MCF 10A (cell line): ENCODE measurements at places on chromosomes 2 and 18. TPM values are rescaled to one million over a fixed set of nuclear protein-coding genes. Genes with fewer than 3 reads are reported as not detected.

DNA sequence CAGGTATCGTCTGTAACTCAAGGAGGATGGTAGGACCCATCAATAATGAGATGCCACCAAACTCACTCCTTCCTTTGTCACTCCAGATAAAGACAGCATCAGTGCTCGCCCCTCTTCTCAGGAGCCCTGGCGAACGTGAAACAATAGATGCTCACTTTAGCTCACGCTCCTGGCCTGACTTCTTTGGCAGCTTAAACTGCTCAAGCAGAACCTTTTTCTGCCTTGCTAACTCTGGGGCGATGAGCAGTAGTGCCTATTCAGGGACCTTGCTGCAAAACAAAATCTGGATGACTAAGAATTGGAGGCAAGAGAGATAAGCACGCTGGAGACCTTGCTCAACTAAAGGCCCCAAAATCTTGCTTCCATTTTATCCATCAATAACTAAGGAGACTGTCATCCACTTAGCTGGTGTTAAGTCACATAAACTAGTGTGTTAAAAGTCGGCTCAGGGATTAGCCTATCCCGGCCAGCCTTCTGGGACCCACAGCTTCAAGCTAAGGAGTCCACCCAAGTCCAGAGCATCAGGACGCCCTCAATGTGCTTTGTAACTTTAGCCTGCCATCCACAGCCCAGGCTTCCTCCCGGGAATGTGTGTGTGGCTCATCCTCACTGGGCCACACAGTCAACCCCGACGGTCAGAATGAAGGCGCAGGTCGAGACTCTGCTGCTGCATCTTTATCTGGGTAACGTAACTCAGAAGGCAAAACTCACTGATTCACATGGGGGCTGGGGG is 38.9 kb downstream of the ZNF516 start:
- DNase-seq, result no peak
- peaks cover 16% of the 10 kb centered on the region for H3K36me3 ChIP-seq
- H3K27me3 ChIP-seq, result no peaks in the 10 kb centered on the region
- peaks cover 36% of the 10 kb centered on the region for H3K4me1 ChIP-seq
- no peak overlapping the region for H3K27ac ChIP-seq

DNA sequence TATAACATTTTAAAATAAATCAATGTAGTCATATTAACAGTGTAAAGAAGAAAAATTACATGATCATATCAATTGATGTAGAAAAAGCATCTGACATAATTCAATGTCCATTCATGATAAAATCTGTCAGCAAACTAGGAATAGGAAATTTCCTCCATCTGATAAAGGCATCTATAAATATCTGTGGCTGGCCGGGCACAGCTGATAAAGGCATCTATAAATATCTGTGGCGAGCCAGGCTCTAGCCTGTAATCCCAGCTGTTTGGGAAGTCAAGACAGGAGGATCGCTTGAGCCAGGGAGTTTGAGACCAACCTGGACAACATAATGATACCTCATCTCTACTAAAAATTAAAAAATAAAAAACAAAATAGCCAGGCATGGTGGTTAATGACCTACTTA is 18.1 kb upstream of the RANBP2 start:
- no peak overlapping the region for H3K4me3 ChIP-seq
- H3K27ac ChIP-seq, result no peak overlapping the region
- no peaks in the 10 kb centered on the region for H3K27me3 ChIP-seq
- H3K36me3 ChIP-seq, result peaks cover 14% of the 10 kb centered on the region
- no peak for DNase-seq
- no peaks in the 10 kb centered on the region for H3K4me1 ChIP-seq

Gene CNDP1
- not detected in 2 replicates for total RNA-seq

DNA sequence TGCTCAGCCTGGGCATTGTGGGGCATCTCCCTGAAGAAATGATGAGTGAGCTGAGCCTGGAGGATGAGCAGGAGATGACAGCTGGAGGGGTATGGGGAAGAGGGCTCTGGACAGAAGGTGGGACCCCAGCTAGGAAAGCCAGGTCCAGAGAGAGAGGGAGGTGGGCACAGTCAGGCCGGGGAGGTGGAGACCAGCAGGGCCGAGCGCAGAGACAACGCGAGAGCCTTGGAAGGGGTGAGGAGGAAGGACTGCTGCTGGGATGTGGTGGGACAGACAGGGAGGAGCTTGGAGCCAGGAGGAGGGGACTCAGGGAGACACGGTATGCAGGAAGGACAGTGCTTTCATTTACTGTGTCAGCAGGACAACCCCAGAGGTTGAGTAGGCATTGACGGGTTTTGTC is 8.2 kb downstream of the TRPM8 start:
- no peak overlapping the region for H3K4me3 ChIP-seq
- no peaks in the 10 kb centered on the region for H3K36me3 ChIP-seq
- no peak for DNase-seq
- H3K4me1 ChIP-seq, result peaks cover 15% of the 10 kb centered on the region
- no peak overlapping the region for H3K27ac ChIP-seq
- H3K27me3 ChIP-seq, result peaks cover 14% of the 10 kb centered on the region

DNA sequence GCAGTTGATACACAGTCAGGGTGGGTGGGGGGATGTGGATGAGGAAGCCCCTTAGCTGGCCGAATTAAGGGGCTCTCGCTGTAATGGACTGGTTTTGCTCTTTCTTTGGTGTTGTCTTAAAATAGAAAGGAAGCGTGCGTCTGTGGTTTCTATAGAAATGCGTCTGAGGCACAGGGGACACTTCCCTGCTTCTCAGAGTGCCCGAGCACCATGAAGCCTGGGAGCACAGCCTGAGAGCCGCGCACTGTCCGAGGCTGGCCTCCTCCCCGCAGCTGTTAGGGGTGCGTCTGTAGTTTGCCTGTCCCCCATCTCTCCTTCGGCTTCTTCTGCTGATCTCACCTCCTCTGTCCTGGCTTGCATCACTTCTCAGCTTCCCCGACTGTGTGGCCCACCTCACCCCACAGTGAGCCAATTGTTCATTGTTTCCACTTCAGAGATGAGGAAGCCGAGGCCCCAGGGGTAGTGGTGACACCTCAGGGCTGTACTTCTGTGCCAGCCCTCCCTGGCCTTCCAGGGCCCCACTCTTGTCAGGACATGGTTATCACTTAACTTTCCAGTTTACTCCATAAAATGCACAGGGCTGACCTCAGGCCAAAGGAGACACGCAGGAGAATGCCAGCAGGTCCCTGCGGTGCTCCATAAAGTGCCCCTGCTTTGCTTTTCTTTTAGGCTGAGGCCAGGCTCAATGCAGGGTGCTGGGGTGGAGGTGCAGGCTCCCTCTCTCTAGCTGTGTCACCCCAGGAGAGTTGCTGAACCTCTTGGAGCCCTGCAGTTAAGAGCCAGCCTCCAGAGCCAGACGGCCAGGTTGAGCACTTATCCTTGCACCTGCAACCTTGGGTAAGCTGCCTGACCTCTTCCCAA is 210.6 kb downstream of the SEPTIN10 start:
- no peaks in the 10 kb centered on the region for H3K27me3 ChIP-seq
- H3K4me3 ChIP-seq, result no peak overlapping the region
- DNase-seq, result no peak
- H3K4me1 ChIP-seq, result peaks cover 18% of the 10 kb centered on the region

- H3K36me3 ChIP-seq, result no peaks in the 10 kb centered on the region
- H3K4me3 ChIP-seq, result no peak overlapping the region
- DNase-seq, result no peak
- no peaks in the 10 kb centered on the region for H3K4me1 ChIP-seq
Measured at GRCh38 chr2:197993363-197993762, 189.0 kb downstream of the PLCL1 start.

DNA sequence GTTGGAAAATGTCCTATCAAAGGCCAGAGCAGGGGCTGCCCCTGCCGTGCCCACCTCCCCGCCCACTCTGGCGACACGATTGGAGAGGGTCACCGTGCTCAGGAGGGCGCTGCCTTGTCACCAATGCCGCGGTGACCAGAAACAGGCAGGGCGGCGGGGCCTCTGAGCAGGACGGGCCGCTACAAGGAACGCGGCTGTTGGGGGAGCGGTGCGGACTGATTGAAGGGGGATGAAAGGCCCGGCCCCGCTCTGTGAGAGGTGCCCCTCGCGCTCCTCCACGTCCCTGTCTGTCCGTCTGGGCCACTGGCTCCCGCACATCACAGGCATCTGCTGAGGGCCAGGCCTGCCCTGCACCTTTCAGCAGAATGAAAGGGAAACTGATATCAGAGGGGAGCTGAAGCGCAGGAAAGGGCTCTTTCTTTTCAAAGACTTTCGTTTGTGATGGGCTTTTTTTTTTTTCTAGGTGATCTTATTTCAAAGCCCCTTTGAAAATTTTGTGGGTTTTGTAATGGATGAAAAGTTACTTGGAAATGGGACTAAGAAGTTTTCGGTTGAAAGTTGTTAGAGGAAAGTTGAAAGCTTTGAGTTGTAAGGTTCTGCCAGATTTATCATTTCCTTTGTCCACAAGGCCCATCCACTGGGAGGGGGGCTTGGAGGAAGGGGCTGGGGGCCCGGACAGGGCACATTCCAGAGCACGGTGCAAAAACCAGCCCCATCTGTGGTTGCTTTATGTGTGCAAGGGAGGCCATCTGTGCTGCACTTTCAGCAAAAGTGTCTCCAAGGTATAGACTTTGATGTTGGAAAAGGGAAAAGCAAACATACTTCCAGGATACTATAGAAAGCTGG is 244.2 kb downstream of the KLHL29 start:
- H3K36me3 ChIP-seq, result peaks cover 4% of the 10 kb centered on the region
- no peaks in the 10 kb centered on the region for H3K27me3 ChIP-seq
- no peaks in the 10 kb centered on the region for H3K4me1 ChIP-seq
- H3K27ac ChIP-seq, result no peak overlapping the region

DNA sequence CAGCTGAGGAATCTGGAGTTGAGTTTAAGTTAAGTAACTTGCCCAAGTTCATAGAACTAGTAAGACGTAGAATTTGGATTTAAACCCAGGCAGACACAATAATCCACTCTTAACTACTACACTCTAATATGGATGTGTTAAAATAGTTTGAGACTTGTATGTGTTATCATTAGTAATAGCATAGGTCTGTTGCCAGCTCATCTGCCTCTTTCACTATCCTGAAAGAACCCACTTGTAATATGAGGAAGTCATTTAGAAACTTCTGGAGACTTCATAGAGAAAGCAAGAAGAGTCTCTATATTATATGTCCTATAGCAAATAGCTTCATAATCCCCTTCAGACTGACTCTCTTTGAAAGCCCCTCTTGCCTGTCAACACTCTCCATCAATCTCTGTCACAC is 43.0 kb upstream of the ACADL start:
- H3K36me3 ChIP-seq, result no peaks in the 10 kb centered on the region
- no peak overlapping the region for H3K27ac ChIP-seq
- DNase-seq, result no peak
- no peaks in the 10 kb centered on the region for H3K4me1 ChIP-seq
- peaks cover 42% of the 10 kb centered on the region for H3K27me3 ChIP-seq
- no peak overlapping the region for H3K4me3 ChIP-seq

DNA sequence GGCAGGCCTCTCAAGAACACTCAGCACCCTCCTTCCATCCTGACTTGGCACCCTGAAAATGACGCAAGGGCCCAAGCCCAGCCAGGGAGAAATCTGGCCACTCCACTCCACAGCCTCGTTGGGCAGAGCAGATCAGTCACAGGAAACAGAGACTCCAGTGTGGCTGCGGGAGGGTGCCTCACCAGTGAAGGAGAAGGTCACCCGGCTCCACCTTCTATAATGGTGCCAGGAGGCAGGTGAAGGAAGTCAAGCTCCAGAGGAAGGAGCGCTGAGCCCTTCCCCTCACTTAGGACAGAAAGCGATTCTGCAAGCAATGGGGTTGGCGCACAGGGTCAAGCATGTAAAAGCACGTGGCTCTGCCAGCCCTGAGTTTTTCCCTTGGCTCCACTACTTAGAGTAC is 35.3 kb downstream of the CRACDL start:
- H3K27ac ChIP-seq, result no peak overlapping the region
- peaks cover 1% of the 10 kb centered on the region for H3K4me1 ChIP-seq
- no peaks in the 10 kb centered on the region for H3K27me3 ChIP-seq
- no peak for DNase-seq
- peaks cover 7% of the 10 kb centered on the region for H3K36me3 ChIP-seq

DNA sequence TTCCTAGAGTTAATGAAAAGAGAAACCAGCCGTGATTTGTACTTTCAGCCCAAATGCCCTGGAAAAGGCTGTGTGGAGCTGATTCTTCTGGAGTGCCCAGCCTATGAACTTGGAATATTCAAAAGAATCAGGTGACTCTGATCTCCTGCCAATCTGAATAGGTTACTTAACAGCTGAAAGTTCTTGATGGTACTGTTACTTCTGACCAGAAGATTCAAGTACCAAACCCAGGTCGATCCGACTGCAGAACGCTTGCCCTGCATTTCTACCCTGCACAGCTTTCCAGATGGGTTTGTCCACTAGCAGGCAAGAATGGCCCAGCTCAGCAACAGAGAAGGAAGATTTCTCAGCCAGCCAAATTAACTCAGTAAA is 430.4 kb downstream of the PID1 start:
- H3K36me3 ChIP-seq, result no peaks in the 10 kb centered on the region
- no peak overlapping the region for H3K4me3 ChIP-seq
- no peak for DNase-seq
- no peaks in the 10 kb centered on the region for H3K4me1 ChIP-seq
- no peak overlapping the region for H3K27ac ChIP-seq

DNA sequence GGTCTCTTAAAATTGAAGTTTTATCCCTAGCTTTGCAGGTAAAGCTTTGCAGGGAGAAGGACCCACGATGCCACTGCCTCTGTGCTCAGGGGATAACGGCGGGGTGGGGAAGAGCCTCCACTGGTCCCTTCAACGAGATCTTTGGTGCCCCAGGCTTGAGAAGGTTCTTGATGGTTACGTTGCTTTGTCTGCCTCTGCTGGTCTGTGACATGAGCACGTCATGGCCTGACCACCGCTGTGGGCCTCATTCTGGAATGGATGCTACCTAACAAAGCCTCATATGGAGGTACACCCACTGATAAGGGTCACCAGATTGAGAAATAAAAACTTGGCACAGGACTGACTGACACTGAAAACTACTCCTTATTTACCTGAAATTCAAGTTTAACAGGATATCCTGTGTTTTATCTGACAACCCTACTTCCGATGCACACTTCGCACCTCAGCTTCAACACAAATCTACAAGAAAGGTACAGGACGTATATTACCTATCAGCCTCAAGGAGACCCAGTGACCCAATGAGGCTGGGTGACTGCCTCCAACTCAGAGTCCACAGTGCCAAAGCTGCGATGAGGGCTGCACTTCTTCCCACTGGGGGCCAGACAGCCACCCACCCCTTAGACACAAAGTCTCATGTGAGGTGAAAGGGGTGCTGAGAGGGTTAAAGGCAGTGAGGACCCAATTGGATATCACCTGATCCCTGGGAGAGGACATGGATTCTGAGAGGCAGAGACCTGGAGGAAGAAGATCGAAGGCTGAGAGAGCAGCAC is 64.9 kb downstream of the EIPR1 start:
- H3K4me3 ChIP-seq, result no peak overlapping the region
- H3K36me3 ChIP-seq, result peaks cover 4% of the 10 kb centered on the region
- DNase-seq, result no peak
- H3K27me3 ChIP-seq, result no peaks in the 10 kb centered on the region
- no peaks in the 10 kb centered on the region for H3K4me1 ChIP-seq
